ENCODE measurements at places on chromosomes 16 and 17. TPM values are rescaled to one million over a fixed set of nuclear protein-coding genes. Genes with fewer than 3 reads are reported as not detected.
A peak's percentile ranks its signal among the peaks of the same experiment; 100 is the strongest.

DNA sequence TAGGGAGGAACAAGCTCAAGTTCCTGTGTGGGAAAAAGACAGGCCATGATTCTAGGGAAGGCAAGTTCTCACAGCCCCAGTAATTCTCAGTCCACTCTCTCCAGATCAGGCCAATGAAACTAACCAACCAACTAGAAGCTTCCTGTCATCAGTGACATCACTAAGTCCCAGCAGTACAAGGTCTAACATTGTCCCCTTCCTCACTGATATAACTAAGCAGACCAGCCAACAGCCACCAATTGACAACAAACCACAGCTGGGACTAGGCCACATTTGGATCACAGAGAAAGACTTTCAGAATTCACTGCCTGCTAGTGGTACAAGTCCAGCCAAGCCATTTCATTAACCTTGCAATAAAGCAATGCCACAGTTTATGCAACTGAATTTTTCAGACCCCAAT, 94.0 kb downstream of the CACNG1 start:
- DNase-seq, result no peak

DNA sequence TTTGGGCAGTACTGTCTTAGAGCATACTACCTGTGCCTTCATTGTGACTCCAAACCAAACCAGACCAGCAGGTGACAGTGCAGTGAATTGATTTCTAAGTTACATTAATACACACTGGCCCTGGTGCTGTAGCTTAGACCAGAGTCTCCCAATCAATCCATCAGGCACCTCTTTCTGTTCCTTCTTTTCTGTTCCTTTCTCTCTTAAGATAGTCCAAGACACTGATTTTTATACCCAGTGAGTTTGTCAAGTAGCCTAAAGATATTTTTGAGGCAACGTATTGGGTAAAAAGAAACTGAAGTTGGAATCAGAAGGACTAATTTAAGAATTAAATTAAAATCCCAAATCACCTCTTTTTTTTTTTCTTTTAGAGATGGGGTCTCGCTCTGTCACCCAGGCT, 43.1 kb downstream of the ABAT start:
- no peak for DNase-seq

NPIPA8 gene
- 16.7 TPM for total RNA-seq

KRTAP4-5 gene
- total RNA-seq, result not detected

GRCh38 chr17:17364338-17364667, 61.1 kb downstream of the NT5M start:
- DNase-seq, result no peak

MYH13 gene
- not detected for total RNA-seq

AHSP gene
- total RNA-seq, result not detected

GRCh38 chr17:50664788-50665458, 30.2 kb downstream of the ABCC3 start:
- no peak for DNase-seq

LRRC36 gene
- 1.2 TPM for total RNA-seq

GRCh38 chr16:47872225-47872624, 283.6 kb downstream of the ABCC12 start:
- DNase-seq, result no peak

- no peak for DNase-seq
Measured at GRCh38 chr16:84780063-84780462, 39.7 kb upstream of the CRISPLD2 start.

HS3ST3B1 gene
- 17.7 TPM for total RNA-seq

TP53TG3F gene
- not detected for total RNA-seq

- DNase-seq, result no peak
Measured at GRCh38 chr17:2905696-2906501, 109.7 kb downstream of the RAP1GAP2 start.

SCPEP1 gene
- 52.1 TPM for total RNA-seq

MAF gene
- 2.5 TPM for total RNA-seq

C16orf46 gene
- total RNA-seq, result 0.78 TPM

DNA sequence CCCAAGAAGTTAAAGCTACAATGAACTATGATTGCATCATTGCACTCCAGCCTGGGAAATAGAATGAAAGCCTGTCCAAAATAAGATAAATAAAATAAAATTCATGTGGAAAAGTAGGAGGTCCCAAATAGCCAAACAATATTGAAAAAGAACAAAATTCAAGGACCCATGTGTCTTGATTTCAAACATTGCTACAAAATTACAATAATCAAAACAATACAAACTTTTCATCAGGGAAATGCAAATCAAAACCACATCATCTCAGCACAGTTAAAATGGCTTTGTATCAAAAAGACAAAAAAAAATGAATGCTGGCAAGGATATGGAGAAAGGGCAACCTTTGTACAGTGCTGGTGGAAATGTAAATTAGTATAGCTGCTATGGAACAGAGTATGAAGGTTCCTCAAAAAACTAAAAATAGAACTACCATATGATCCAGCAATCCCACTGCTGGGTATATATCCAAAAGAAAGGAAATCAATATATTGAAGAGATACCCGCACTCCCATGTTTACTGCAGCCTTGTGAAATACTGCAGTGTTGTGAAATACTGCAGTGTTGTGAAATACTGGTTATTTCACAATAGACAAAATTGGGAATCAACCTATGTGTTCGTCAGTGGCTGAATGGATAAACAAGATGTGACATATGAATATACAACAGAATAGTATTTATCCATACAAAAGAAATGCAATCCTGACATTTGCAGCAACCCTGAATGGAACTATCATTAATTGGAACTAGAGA, 24.5 kb upstream of the ZNF287 start:
- no peak for DNase-seq

- DNase-seq, result peak; percentile 43
Measured at GRCh38 chr17:4534928-4535666, 20.1 kb downstream of the MYBBP1A start.

CD79B gene
- 3.0 TPM for total RNA-seq

DNA sequence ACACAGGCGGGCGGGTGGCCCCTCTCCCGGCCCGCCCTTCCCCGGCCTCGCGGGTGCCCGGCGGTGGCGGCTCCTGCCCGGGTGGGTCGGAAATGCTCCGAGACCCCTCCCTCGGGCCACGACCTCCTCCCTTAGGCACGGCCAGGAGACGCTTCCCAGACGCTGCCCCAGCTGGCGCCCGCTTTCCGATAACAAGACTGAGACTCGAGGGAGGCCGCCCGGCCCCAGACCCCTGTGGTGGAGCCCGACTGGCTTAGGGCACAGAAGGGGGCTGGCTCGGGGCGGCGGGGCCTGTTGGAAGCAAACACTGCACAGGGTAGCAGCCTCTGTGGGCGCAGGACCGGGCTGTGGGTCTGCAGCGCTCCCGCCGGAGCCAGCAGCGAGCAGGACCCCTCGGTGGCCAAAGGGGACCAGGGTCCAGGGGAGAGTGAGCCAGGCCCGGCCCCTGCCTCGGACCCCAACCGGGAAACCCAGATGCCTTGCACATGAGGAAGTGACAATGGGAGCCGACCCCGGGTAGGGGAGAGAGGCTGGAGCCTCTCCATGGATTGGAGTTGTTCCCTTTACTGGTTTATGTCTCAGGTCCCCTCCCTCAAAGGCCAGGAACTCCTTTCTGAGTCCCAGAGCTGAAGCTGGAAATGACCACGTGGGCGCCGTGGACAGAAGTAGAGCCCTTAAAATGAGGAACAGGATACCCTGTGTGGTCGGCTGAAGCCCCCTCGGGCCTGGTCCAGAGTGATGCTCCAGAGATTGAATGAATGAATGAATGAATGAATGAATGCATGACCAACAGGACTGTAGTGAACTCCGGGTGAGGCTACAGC, 19.8 kb upstream of the ADCY7 start:
- peak; percentile 66 for DNase-seq

DNA sequence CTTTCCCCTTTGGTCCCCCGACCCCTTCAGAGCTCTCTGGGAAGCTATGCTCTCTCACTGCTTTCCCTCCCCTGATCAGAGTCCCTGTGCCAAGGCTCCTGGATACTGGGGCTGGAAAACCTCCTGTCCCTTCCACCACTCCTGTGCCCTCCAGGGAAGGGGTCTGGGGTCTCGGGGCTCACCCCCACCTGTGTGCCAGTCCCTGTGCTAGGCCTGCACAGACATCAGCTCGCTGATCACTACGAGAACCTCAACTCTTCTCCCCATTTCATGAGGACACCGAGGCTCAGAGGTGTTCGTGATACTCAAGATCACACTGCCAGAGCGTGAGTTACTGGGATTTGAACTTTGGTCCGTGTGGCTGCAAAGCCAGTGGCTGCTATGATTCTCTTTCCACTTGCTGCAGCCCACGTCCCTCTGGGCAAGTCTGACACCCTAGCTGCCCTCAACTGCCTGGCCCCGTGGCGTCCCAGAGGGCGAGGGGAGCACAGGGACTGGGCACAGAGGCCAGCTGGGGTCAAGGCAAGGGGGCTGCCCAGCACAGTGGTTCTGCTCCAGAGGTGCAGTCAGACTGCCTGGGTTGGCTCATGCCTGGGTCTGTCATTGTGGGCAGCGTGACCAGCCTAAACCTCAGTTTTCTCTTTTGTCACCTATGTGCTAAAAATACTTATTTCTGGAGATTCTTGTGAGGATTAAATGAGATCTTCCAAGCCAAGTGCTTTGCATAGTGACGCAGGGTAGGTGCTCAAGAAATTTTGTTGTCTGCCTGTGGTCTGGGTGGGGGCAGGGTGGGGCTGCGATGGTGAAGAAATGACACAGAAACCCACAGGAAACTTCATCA, 43.8 kb upstream of the TOB1 start:
- no peak for DNase-seq

GRCh38 chr17:43860077-43860725, 13.2 kb downstream of the CD300LG start:
- no peak for DNase-seq

- DNase-seq, result no peak
Measured at GRCh38 chr16:26078716-26079355, 387.1 kb downstream of the HS3ST4 start.

- DNase-seq, result peak; percentile 53
Measured at GRCh38 chr17:6713918-6714271, 726 bp upstream of the SLC13A5 start.

DNA sequence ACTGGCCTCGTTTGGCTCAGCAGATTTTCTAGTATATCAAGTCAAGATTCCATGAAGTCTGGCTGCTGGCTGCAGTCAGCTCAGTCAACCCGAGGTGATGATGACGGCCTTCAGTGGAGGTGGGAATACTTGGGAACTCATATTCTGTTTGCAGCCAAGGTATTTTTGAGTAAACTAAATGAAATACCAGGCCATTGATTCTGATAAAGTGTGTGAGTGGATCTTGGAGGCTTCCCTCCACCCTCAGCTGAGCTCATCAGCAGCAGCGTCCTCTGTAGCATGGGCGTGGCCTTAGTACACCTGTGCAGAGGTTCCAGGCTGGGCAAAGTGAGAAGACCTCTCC, 22.0 kb upstream of the TACO1 start:
- no peak for DNase-seq

CFAP119 gene
- 2.7 TPM for total RNA-seq

DNA sequence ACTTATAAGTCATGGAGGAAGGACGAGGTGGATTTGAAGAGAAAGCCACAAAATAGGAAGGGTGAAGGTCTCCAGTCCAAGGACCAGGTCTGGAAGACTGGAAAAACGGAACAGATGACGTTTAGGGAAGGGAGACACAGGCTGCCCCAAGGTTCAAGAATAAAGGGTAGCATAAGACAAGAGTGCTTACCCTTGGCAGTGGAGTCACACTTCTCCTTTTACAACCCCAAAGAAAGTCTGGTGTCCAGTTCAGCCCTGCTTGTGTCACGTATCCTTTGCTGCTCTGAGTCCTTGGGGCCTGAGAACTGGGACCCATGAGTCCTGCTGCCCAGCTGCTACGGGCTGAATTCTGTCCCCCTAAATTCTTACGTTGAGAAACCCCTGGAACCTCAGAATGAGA, 13.0 kb upstream of the GGA2 start:
- no peak for DNase-seq

DNA sequence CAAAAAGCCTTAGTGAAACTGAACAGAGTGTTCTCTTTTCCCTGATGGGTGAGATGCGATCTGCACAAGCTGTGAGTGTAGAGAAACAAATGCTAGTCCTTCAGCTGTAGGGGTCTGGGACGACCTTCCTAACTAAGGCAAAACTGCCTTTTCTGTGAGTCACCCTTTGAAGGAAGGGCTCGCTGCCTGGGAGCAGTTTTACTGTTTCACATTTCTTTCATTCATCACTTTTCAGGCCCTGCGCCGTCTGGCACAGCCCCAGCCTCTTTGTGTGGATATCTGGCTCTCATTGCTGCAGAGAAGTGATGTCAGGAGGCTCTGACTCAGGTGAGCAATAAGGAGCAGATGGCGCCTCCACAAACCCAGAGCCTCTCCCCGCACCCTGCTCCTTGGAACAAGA, 57.4 kb downstream of the HS3ST3A1 start:
- DNase-seq, result no peak

CFAP97D1 gene
- 0.12 TPM for total RNA-seq

DNA sequence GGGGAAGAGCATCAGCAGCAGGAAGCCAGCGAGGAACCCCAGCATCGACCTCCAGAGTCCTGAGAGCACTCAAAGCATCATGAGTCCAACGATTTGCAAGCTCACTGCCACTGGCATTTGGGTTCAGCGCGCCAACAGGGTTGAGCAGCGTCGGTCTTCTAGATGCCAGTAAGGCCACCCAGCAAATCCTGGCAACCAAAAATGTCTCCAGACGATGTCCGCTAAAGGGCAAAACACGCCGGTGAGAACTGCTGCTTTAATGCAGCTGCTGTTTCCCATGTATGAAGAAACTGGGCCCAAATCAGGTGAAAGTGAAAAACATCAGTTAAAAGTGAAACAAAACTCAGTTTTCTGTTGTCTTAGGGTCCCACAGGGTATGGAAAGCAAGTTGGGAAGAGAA, 70.2 kb downstream of the ANKRD11 start:
- no peak for DNase-seq

- peak; percentile 12 for DNase-seq
Measured at GRCh38 chr16:81755915-81756614, 23.0 kb upstream of the PLCG2 start.

- no peak for DNase-seq
Measured at GRCh38 chr17:48150597-48151001, 43.0 kb downstream of the SNX11 start.

TBX21 gene
- not detected for total RNA-seq

CHST5 gene
- not detected for total RNA-seq

DNA sequence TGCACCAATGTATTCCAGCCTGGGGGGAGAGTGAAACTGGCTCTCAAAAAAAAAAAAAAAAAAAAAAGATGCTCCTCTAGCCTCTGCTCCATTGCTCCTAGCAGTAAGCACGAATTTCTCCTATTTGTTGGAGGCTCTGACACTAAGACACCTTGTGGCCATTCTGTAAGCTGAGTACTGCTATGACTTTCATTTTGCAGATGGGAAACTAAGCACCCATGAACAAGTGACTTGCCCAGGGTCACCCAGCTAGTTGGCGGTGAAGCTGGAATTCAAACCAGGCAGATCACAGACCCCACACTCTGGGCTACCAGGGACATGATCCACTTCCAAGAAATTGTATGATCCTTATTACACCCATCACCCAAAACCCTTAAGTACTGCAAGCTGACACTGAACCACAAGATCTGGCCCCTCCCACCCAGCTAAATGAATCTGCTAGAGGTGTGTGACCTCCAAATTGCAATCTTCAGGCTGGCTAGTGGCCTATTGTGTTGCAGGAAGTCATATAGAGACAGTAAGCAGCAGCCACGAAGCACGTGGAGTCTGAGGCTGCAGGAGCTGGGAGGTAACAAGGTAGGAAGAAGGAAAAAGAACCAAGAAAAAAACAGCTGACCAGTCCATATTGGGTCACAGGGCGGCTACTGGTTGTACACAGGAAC, 209.4 kb downstream of the XYLT1 start:
- DNase-seq, result no peak

Measured in GM23338 (cell line).